Osteoblast (primary cell): ENCODE measurements at places on chromosomes 12 and 14. TPM values are rescaled to one million over a fixed set of nuclear protein-coding genes. Genes with fewer than 3 reads are reported as not detected.

- no peaks in the 10 kb centered on the region for H3K36me3 ChIP-seq
- DNase-seq, result peak; percentile 31
- H3K4me1 ChIP-seq, result no peaks in the 10 kb centered on the region
- H3K27me3 ChIP-seq, result peaks cover 30% of the 10 kb centered on the region
These were observed 1.8 kb upstream of the FAM222A start for GRCh38 chr12:109711596-109712461.

DNA sequence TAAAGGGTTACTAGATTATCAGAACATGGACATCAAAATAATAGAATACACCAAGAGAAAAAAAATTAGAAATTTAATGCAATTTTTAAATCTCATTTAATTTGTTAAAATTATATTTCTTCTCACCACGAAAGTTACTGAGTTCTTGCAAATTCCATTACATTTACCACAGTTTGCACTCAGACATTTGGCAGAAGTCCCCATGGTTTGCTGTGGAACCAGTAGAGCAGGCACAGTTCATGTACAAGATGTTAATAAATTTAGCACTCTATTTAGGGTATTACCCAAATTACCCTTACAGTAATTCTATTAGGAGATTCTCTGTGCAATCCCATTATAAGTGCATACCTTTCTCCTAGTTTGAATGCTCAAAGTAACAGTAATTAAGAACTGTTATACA is 9.7 kb downstream of the SCN8A start:
- no peak overlapping the region for H3K27ac ChIP-seq
- H3K4me3 ChIP-seq, result no peak overlapping the region
- no peaks in the 10 kb centered on the region for H3K4me1 ChIP-seq
- no peaks in the 10 kb centered on the region for H3K27me3 ChIP-seq

DNA sequence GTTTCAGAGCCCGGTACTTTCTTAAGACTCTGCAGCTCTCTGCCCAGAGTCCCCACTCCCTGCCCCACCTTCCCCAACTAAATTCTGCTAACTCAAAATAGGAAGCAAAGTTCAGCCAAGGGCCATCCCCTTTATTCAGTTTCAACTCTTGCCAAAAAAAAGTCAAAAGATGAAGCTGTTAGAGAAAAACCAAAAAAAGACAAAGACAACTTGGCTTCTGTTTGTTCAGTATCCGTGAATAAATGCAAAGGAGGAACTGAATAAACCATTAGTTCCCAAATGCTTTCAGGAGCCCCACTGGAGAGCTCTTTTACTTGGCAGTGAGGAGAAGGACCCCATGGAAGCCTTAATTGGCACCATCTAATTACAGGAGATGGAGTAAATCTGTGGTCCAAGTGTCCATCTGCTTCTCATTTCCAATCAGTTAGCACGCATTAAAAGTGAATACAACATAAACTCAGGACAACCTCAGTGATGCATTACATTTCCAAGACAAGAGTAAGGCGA is 155.4 kb upstream of the GZMB start:
- H3K4me1 ChIP-seq, result no peaks in the 10 kb centered on the region
- H3K36me3 ChIP-seq, result no peaks in the 10 kb centered on the region
- no peak overlapping the region for H3K4me3 ChIP-seq
- no peak overlapping the region for H3K27ac ChIP-seq
- DNase-seq, result no peak

GRCh38 chr12:10771132-10771733 is 31.2 kb downstream of the TAS2R7 start:
- no peak overlapping the region for H3K27ac ChIP-seq
- H3K27me3 ChIP-seq, result peaks cover 64% of the 10 kb centered on the region
- DNase-seq, result no peak
- no peaks in the 10 kb centered on the region for H3K4me1 ChIP-seq

CALM1 gene
- 227 and 313 TPM in 2 replicates for total RNA-seq

- H3K4me3 ChIP-seq, result no peak overlapping the region
- peak; percentile 13 for DNase-seq
- H3K27ac ChIP-seq, result peak overlapping the region; percentile 98
- no peaks in the 10 kb centered on the region for H3K36me3 ChIP-seq
- H3K4me1 ChIP-seq, result peaks cover 32% of the 10 kb centered on the region
These were observed 79.9 kb downstream of the PHLDA1 start for GRCh38 chr12:75951399-75952278.

TBX3 gene
- total RNA-seq, result 11.9 and 14.1 TPM in 2 replicates

GRCh38 chr12:106315523-106315922 is 13.0 kb downstream of the TCP11L2 start:
- no peak overlapping the region for H3K27ac ChIP-seq
- no peak for DNase-seq
- peaks cover 3% of the 10 kb centered on the region for H3K36me3 ChIP-seq
- no peaks in the 10 kb centered on the region for H3K27me3 ChIP-seq
- H3K4me3 ChIP-seq, result no peak overlapping the region

GRCh38 chr14:52052288-52052943 is 16.4 kb downstream of the NID2 start:
- peak; percentile 65 for DNase-seq
- no peaks in the 10 kb centered on the region for H3K27me3 ChIP-seq
- H3K4me3 ChIP-seq, result no peak overlapping the region
- peaks cover 58% of the 10 kb centered on the region for H3K4me1 ChIP-seq

GRCh38 chr14:54322246-54322645 is 74.6 kb upstream of the CDKN3 start:
- no peak overlapping the region for H3K27ac ChIP-seq
- no peaks in the 10 kb centered on the region for H3K36me3 ChIP-seq
- DNase-seq, result no peak
- peaks cover 6% of the 10 kb centered on the region for H3K27me3 ChIP-seq
- H3K4me1 ChIP-seq, result peaks cover 3% of the 10 kb centered on the region
- no peak overlapping the region for H3K4me3 ChIP-seq

DNA sequence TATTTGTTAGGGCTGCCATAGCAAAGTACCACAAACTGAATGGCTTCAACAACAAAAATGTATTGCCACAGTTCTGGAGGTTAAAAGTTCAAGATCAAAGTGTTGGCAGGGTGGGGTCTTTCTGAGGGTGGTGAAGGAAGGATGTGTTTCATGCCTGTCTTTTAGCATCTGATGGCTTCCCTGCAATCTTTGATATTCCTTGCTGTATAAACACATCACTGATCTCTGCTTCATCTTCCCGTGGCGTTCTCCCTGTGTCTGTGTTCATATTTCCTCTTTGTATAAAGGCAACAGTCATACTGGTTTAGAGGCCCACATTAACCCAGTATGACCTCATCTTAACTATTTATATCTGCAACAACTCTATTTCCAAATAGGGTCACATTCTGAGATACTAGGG is 167.5 kb downstream of the BTG1 start:
- DNase-seq, result peak; percentile 77
- H3K4me1 ChIP-seq, result peaks cover 8% of the 10 kb centered on the region

SYT1 gene
- 0.29 TPM in 1 of 2 replicates, not detected in the other for total RNA-seq

PPFIA2 gene
- total RNA-seq, result 3.3 and 4.7 TPM in 2 replicates

DNA sequence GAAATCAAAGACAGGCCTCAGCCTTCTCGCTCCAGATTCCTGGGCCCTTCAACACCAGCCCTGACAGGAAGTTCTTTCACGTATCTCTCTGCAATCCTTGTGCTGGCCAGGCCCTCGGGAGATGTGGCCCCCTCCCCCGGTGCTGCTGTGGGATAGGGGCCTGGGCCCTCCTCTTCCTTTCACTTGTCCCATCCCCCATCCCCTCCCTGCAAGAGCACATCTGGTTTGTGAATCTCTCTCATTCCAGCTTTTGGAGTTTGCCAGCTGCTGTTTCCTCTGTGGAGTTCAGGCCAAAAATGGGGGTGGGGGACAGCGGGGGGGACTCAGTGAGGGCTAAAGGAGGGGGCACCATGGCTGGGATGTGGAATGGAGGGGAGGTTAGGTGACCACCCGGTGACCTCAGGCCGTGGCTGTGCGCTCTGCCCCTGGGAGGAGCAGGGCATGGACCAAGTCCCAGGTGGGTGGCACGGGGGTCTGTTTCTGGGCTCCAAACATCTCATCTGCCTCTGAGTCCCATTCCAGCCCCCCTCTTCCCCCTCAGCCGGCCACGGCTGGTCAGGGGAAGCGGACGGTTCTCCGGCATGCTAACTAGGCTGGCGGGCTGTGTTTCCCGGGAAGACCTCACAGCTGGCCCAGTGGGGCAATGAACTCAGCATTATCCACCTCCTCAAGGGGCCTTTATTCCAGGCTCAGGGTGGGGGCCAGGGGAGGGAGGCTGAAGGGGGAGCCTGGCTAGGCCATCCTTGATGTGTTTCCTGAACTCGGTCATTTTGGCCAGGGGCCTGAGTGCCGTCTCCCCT is 7.4 kb downstream of the LRP1 start:
- H3K27me3 ChIP-seq, result no peaks in the 10 kb centered on the region
- no peak for DNase-seq
- peaks cover 36% of the 10 kb centered on the region for H3K36me3 ChIP-seq
- H3K4me1 ChIP-seq, result peaks cover 93% of the 10 kb centered on the region
- H3K27ac ChIP-seq, result peak overlapping the region; percentile 70

ADAM21 gene
- under 0.01 TPM in 1 of 2 replicates, not detected in the other for total RNA-seq

DNA sequence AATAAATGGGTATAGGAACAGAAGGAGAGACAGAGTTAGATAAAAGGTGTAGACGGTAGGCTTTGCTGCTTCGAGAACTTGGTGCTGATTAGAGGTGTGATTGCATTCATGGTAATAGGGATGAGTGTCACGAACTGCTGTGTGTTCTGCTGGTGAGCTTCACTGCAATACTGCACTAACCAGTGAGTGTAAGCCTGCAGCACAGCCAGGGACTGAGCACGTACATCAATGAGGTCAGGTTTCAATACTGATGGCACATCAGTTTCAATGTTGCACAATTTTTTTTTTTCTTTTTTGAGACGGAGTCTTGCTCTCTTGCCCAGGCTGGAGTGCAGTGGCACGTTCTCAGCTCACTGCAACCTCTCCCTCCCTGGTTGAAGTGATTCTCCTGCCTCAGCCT is 24.9 kb upstream of the EDDM3A start:
- no peak overlapping the region for H3K4me3 ChIP-seq
- no peak overlapping the region for H3K27ac ChIP-seq
- no peaks in the 10 kb centered on the region for H3K36me3 ChIP-seq
- DNase-seq, result no peak
- no peaks in the 10 kb centered on the region for H3K4me1 ChIP-seq
- peaks cover 20% of the 10 kb centered on the region for H3K27me3 ChIP-seq

PELI2 gene
- total RNA-seq, result 14.1 and 20.3 TPM in 2 replicates

MYF6 gene
- total RNA-seq, result not detected in 2 replicates

TPH2 gene
- total RNA-seq, result under 0.01 TPM in 1 of 2 replicates, not detected in the other

- no peak for DNase-seq
- peaks cover 37% of the 10 kb centered on the region for H3K4me1 ChIP-seq
- peak overlapping the region; percentile 93 for H3K27ac ChIP-seq
- H3K27me3 ChIP-seq, result no peaks in the 10 kb centered on the region
These were observed 391.1 kb downstream of the LRIG3 start for GRCh38 chr12:58529114-58529665.

- peak overlapping the region; percentile 76 for H3K27ac ChIP-seq
- peaks cover 44% of the 10 kb centered on the region for H3K4me1 ChIP-seq
- no peaks in the 10 kb centered on the region for H3K27me3 ChIP-seq
- no peaks in the 10 kb centered on the region for H3K36me3 ChIP-seq
- H3K4me3 ChIP-seq, result no peak overlapping the region
- peak; percentile 84 for DNase-seq
These were observed 4.6 kb downstream of the TMEM120B start for GRCh38 chr12:121717041-121717699.

DNA sequence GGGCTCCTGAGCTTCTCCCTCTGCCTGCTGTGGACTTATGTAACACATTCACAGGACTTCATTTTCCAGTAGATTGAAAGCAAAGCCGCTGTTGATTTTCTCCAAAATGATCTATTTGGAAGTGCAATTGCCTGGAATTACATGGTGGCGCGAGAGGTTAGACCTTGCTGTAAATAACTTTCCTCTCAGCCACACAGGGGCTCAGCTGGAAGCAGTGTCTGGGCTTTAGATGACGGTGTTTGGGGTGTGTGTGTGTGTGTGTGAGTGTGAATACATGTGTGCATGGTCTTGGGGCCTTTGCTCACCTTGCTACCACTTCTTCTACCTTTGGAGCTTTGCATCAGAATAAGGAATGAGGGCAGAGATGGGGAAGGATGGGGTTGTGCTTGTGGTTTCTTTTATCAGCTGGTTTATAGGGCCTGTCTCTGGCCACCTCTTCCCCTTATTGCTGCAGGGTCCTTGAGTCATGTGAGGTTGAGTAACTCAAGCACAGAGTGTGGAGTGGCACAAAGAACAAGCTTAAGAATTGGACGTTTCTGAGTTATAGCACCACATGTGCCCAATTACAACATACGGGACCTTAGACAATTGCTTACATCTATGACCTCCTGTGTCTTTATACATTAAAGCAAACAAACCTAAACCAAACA is 280.6 kb downstream of the NRXN3 start:
- no peaks in the 10 kb centered on the region for H3K27me3 ChIP-seq
- DNase-seq, result no peak
- no peaks in the 10 kb centered on the region for H3K36me3 ChIP-seq
- H3K4me1 ChIP-seq, result no peaks in the 10 kb centered on the region
- H3K27ac ChIP-seq, result no peak overlapping the region
- H3K4me3 ChIP-seq, result no peak overlapping the region

DNA sequence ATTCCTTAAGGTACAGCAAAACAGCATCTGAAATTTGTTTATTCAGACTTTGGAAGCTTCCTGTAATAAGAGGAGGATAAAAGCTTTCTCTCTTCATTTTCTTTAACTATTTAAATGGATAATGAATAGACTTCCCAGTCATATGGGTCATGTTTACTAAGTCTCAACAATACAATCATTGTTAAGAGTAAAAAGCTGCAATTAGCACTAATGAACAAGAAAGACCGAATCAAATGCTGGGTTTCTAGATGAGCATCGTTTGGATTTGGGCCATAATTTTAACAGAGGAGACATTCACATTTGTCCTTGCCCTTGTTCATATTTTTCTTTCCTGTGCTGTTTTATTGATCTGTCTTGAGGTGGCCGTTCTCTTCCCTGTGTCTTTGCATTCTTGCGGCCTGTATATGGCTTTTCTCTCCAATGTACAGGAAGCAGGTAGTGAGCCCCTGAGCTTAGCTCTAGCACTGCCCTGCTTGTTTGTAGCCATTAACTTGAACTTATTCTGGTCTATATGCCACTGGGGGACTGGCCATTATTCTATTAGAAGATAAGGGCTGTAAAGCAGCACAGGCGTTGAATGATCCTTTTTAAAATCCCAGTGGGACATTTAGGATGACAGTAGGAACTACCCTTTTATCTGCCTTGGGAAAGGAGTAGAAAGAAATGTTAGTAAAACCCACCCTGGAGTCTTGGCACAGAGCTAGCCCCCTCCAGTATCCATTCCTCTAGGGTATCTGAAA is 34.6 kb downstream of the ABHD12B start:
- H3K36me3 ChIP-seq, result peaks cover 75% of the 10 kb centered on the region
- H3K27me3 ChIP-seq, result no peaks in the 10 kb centered on the region
- no peaks in the 10 kb centered on the region for H3K4me1 ChIP-seq
- H3K4me3 ChIP-seq, result no peak overlapping the region
- no peak overlapping the region for H3K27ac ChIP-seq

DNA sequence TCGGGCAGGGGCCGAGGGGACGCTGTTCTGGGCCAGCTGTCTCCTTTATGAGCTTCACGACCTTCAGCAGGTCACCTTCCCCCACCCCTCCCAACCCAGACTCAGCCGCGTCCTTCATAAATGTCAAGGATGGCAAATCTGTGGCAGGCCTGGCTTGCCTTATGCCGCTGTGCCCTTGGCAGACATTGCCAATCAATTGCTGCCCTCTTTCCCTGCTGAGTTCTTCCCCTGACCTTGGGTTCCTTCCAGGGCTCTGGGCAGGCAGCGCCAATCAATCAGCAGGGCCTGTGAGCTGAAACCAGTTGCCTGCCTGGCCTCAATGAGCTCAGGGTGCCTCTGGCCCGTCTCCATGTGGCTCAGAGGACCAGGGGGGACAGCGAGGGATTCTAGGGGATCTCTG is 7.7 kb downstream of the FAM222A start:
- peaks cover 26% of the 10 kb centered on the region for H3K27me3 ChIP-seq
- H3K27ac ChIP-seq, result no peak overlapping the region
- H3K36me3 ChIP-seq, result no peaks in the 10 kb centered on the region
- no peaks in the 10 kb centered on the region for H3K4me1 ChIP-seq
